ENCODE measurements at places on chromosomes 11 and 22.

DNA sequence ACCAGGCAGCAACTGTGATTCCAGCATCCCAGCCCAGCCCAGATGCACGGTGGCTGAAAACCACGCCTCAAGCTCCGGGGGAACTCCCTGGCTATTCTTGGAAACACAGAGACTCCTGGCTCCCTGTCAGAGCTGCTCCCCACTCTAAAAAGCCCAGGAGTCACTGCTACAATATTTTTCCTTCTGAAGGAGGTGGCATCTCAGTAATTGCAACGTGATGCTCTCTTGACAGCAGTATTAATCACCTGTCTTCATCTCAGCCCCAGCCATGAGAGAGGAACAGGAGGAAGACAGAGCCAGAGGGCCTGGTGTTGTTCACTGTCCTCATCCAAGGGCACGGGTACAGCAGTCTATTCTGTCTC lies 26.9 kb downstream of the DRD2 start:
- DNase-seq = no peak

GRCh38 chr11:75557666-75558494 lies 4.2 kb upstream of the SERPINH1 start:
- no peak for DNase-seq

- DNase-seq = no peak
Observed at GRCh38 chr11:111193924-111194490, 51.5 kb upstream of the POU2AF2 start.

DNA sequence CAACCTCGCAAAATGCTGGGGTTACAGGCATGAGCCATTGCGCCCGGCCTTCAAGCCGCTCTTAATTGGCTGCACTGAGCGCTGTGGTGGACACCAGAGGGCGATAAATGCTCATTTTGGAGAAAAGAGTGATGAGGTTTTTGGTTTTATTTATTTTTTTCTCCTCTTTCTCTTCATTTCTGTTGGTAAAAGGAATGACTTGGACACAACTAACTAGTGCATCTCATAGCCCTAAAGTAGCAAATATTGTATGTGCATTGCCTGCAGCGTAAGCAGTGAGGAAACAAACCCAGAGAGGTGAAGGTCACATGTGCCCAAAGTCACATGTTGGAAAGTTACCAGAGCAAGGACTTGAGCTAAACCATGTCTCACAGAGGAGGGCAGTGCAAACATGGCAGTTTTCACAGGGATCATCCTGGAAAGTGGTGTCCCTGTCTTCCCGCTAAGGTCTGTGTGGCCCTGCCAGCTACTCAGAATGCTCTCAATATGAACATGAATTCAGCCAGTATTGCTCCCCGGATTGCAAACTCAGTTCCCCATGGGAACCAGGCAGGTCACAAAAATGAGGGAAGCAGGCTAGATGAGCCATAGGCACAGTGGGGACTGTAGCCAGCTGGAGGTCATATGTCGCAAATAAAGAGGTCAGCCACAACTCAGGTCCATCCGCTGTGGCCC lies 8.6 kb upstream of the CD82 start:
- DNase-seq = peak; percentile 49

- DNase-seq = no peak
Observed at GRCh38 chr11:41431784-41432183, 27.7 kb downstream of the LRRC4C start.

DNA sequence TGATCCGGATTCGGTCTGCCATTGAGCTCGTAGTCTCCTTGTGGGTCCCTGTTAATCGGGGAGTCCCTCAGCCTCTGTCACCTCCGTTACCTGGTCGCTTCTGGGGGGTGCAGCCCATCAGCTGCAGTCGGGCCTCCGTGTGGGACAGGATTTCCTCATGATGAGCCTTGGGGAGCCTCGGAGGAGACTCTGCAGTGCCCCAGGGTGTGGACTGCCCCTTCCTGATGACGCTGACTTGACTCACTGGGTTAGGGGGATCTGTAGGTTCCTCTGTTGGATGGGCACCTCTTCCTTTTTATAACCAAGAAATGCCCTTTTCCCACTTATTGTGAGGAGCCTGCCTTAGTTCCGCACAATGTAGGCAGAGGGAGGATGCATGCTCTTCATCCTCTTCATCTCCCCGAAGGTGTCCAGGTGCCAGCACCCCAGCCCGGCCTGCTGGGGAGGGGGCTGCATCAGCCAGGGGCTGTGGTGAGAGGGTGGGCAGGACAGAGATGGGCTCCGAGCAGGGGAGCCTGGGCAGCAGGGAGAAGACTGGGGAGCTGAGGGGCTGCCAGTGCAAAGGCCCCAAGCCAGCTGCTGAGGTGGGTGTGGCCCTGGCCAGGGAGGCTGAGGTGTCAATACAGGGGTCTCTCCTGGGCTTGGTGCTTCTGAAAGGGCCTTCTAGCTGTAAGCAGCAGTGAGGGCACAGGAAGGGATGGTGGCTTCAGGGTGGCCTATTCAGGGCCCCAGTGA lies 13.5 kb upstream of the TTLL8 start:
- DNase-seq = no peak

DNA sequence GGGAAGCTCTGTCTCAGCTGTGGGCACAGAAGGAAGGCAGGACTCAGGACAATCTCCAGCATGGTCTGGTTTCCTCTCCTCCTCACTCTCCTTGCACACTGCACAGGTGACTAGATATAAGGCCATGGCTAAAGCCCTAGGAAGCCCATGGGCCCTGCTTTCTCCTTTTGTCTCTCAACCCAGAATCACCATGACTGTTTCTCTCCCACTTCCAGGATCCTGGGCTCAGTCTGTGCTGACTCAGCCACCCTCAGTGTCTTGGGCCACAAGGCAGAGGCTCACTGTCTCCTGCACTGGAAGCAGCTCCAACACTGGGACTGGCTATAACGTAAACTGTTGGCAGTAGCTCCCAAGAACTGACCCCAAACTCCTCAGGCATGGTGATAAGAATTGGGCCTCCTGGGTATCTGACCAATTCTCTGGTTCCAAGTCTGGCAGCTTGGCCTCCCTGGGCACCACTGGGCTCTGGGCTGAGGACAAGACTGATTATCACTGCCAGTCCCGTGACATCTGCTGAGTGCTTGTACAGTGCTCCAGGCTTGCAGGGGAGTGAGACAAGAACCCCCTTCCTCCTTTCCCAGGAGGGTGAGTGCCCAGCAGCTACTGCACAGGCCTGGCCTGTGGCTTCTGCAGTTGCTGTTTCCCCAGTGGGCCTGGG lies 104.0 kb upstream of the TOP3B start:
- no peak for DNase-seq

DNA sequence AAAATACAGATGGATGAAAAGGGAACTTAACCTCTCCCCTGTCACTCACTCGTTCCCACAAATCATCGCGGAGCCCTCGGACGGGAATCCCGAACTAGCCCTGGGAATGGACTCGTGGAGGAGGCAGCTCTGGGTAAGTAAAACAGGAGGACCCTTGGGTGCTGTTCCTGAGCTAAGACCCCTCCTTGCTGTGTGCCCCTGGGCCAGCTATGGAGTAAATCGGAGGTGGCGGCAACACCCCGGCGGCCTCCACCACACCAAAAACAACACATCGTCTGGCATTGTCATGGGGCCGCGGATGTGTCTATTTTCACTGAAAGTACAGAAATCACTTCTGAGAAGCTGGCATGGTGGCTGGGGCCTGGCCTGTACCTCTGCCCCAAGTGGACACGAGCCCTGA lies 12.1 kb downstream of the CPT1A start:
- DNase-seq = no peak

- DNase-seq = no peak
Observed at GRCh38 chr11:100867606-100868005, 180.5 kb downstream of the ARHGAP42 start.

DNA sequence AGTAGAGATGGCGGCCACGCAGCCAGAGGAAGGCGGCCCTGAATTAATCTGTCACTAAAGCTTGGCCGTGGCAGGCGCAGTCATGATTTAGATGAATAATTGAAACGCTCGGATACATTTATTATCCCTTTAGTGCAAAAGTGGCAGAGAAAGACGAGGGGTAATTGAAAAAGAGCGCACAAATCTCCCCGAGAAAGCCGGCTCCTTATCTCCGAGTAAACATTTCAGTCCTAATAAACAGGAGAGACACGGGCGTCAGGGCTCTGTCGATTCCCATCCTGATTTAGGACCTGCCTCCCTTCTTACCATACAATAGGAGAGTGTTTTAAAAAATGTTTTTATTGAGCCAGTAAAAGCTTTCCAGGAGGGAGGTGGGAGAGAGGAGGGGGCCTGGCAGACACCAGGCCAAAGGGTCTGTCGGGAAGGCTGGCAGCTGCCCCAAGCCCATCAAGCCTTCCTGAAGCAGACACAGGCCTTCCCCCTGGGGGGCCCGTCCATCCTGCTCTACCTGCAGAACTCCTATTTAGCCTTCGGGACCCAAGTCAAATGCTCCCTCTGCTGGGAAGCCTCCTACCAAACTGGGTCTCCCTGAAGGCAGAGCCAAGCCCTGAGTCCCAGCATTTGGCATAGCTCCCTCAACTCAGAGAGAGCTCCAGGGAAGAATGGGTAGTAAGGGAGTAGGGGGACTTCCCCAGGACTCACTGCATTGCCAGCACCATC lies 22.8 kb downstream of the OTUB1 start:
- no peak for DNase-seq

GRCh38 chr11:122681070-122681469 lies 25.5 kb downstream of the UBASH3B start:
- no peak for DNase-seq

GRCh38 chr11:113725913-113726312 lies 19.8 kb upstream of the TMPRSS5 start:
- no peak for DNase-seq

- no peak for DNase-seq
Observed at GRCh38 chr22:24051028-24051427, 39.9 kb downstream of the CABIN1 start.

DNA sequence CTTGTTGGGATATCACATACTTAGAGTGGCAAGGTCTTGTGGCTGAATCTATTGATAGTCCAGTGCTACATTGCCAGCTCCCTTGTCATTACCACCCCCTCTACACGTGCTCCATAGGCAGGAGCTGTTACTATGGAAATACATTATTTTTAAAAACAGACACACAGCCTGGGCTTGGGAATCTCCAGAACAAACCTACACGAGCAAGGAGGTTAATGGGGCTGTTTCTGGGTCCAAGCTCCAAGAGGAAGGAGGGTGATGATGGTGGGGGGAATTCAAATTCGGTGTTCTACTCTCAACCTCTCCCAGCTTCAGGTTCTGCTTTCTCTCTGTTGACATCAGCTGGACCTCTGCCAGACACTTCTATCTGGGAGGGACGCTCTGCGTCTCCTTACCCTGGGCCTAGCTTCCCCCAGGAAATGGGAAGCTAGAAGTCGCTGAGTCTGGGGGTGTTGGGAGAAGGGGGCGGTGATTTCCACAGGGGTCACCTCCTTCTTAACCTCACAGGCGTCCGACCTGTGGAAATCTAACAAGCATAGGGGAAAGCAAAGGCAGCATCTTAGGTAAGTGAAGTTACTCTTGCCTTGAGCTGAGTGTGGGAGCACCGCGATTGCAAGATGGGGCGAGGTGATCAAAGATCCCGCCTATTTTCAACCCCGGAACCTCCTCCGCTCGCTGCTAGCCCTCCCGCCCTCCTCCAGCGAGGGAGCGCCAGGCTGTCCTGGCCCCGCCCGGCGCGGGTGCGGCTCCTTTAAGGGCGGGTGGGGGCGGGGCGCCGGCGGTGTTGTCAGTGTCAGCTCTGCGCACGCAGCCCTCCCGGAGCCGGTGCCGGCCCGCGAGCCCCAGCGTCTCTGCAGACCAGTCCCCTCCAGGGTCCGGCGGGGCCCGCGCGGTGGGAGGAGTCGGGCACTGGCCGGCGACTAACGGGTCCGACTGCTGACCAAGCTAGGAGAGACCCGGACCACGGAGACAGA lies at the start of gene C2CD2L:
C2CD2L (plus strand) TSS at position 781 of the 974 bp plus-strand sequence. CDS start 398 bp downstream, outside the sequence.
- peak; percentile 76 for DNase-seq

DNA sequence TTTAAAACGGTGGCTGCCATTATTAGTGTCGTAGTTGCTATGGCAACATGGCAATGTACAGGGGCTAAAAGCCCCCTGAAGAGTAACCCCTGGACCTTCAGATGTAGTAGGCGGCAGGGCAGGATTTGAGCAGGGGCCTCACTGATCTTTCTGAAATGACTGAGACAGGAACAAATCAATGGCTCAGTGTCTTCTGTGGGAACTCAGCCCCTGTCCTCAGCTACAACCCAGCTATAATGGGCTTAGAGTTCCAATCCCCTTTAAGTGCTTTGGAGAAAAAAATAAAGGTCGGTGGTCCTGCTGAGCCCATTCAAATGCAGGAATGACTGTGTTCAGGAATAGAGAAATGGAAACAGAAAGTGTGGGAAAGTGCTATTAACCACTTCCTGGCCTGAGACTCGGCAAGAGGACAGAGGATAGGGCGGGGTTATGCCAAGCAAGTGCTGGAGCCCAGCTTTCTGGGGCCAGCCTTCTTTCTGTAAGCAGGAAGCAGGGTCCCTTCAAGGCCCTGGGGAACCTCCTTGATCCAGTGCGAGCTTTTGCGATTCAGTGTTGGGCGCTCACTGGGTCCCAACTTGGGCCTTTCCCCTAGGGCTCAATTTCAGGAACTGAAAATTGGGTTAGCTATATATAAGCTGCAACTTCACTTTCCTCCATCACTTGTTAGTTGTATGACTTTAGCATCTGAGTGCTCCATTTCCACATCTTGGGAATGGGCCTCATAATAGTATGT lies 6.1 kb upstream of the CD82 start:
- no peak for DNase-seq

GRCh38 chr22:45702981-45703380 lies 31.3 kb downstream of the ATXN10 start:
- DNase-seq = no peak

- no peak for DNase-seq
Observed at GRCh38 chr11:116866804-116867455, 29.5 kb upstream of the APOA1 start.

- DNase-seq = no peak
Observed at GRCh38 chr11:108663154-108663877, 1.6 kb upstream of the DDX10 start.

GRCh38 chr11:75344761-75345454 lies 6.6 kb downstream of the ARRB1 start:
- DNase-seq = no peak

GRCh38 chr11:121006922-121007321 lies 17.0 kb upstream of the TBCEL start:
- DNase-seq = no peak

- DNase-seq = no peak
Observed at GRCh38 chr22:35258191-35258988, 1.1 kb downstream of the HMGXB4 start.

GRCh38 chr22:33648478-33648877 lies 271.8 kb downstream of the LARGE1 start:
- DNase-seq = no peak

- no peak for DNase-seq
Observed at GRCh38 chr11:77155082-77155475, 27.0 kb downstream of the MYO7A start.

GRCh38 chr22:43110927-43111623 lies 525 bp downstream of the BIK start:
- no peak for DNase-seq

GRCh38 chr11:117766576-117766975 lies 30.4 kb downstream of the DSCAML1 start:
- no peak for DNase-seq

All from stimulated activated CD4-positive, alpha-beta T cell treated with anti-CD3 and anti-CD28 coated beads, Interleukin-1b, Interleukin-23, amount 100 ng/mL, for 1 hour (primary cell).